ENCODE measurements at places on chromosomes 6 and 20. TPM values are rescaled to one million over a fixed set of nuclear protein-coding genes. Genes with fewer than 3 reads are reported as not detected.

DNA sequence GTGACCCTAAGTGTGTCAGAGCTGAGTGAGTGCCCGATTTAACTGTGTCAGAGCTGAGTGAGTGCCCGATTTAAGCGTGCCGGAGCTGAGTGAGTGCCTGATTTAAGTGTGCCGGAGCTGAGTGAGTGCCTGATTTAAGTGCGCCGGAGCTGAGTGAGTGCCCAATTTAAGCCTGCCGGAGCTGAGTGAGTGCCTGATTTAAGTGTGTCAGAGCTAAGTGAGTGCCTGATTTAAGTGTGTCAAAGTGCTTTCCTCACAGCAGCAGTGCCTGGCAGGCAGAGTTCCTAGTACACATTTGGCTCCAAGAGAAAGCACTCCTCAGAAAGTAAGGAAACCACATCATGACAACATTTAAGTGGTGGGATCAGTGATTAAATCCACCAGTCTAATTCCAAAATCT lies 13.2 kb downstream of the SERAC1 start:
- no peaks in the 10 kb centered on the region for H3K27me3 ChIP-seq
- no peak overlapping the region for H3K4me3 ChIP-seq
- no peaks in the 10 kb centered on the region for H3K4me1 ChIP-seq
- no peak for DNase-seq
- H3K36me3 ChIP-seq = peaks cover 5% of the 10 kb centered on the region
- H3K27ac ChIP-seq = no peak overlapping the region

- no peak overlapping the region for H3K4me3 ChIP-seq
- no peak for DNase-seq
These were observed 111.8 kb upstream of the FRMD1 start for GRCh38 chr6:168190646-168191443.

GRCh38 chr6:19988555-19988954 lies 151.4 kb downstream of the ID4 start:
- H3K27ac ChIP-seq = no peak overlapping the region
- DNase-seq = no peak
- H3K27me3 ChIP-seq = no peaks in the 10 kb centered on the region
- no peaks in the 10 kb centered on the region for H3K4me1 ChIP-seq
- H3K4me3 ChIP-seq = no peak overlapping the region
- no peaks in the 10 kb centered on the region for H3K36me3 ChIP-seq

DNA sequence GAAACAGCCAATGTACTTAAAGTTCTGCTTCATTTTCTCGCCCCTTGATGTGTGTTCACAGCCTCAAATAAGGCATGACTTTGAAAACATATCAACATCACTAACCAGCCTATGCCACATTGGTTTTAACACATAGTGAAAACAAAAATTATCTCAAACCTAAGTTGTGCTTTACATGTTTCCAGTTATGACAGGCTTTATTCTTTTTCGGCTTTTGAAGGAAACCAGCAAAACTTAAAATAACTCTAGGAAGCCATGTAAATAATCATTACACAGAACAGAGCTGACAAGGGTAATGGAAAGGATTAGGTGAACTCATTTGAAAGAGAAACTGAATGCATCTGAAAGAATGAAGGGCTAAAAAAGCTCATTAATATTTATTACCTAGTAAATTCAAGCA lies 42.1 kb downstream of the BMP5 start:
- H3K4me1 ChIP-seq = no peaks in the 10 kb centered on the region
- no peak overlapping the region for H3K27ac ChIP-seq
- no peaks in the 10 kb centered on the region for H3K36me3 ChIP-seq
- no peak for DNase-seq

DNA sequence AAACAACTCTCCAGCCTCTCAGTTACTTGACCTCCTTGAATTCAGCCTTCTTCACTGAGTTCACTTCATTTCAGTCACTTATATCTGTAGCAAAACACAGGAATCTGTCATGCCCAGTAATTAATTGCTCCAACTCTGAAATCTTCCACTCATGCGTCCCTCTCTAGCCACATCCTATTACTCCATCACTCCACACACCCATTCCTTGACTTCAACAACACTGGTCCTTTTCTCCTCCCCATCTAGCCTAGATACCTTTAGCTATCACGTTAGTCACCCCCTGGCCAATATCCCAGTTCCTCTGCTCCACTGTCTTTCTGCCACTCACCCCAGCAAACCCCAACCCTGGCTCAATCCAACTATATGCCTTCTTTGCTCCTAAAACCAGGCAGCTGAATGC lies 7.7 kb downstream of the ZHX3 start:
- no peaks in the 10 kb centered on the region for H3K27me3 ChIP-seq
- DNase-seq = no peak
- H3K36me3 ChIP-seq = no peaks in the 10 kb centered on the region
- H3K4me3 ChIP-seq = no peak overlapping the region

The NPEPL1 gene
- 53.1 TPM for total RNA-seq

The FAM184A gene
- total RNA-seq = 4.8 TPM

The STX11 gene
- total RNA-seq = 6.5 TPM
